ENCODE measurements at places on chromosomes 6 and 20.

DNA sequence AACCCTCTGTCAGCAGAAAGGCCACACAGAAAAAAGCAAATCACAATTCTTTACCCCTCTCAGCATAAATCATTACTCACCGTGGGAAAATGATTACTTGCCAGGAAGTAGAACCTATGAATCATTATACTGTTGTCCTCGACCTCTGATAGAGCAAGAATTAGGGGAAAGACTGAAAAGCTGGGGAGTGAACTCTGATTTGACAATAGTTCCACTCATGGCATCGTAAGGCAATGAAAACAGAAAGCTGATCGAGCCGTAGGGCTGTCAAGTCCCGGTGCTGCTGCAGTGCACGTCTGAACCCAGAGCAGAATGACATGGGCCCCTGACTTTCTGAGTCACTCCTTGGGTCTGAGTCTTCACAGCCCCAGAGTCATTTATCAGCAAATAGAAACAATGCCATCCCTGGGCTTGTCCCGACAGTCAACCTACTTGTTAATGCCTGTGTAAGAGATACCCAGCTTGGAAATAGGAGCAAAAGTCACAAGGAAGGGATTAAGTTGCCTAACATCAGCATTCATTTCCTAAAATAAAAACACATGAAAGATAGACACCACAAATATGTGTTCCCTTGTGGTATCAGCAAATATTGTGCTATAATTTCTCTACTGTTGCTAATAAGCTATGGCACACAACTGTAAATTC, 224.8 kb upstream of the MARCKS start:
- H3K27me3 ChIP-seq: peaks cover 5% of the 10 kb centered on the region
- no peak for DNase-seq
- no peak overlapping the region for H3K27ac ChIP-seq
- peaks cover 10% of the 10 kb centered on the region for H3K4me1 ChIP-seq
- no peak overlapping the region for H3K4me3 ChIP-seq
- no peaks in the 10 kb centered on the region for H3K36me3 ChIP-seq

DNA sequence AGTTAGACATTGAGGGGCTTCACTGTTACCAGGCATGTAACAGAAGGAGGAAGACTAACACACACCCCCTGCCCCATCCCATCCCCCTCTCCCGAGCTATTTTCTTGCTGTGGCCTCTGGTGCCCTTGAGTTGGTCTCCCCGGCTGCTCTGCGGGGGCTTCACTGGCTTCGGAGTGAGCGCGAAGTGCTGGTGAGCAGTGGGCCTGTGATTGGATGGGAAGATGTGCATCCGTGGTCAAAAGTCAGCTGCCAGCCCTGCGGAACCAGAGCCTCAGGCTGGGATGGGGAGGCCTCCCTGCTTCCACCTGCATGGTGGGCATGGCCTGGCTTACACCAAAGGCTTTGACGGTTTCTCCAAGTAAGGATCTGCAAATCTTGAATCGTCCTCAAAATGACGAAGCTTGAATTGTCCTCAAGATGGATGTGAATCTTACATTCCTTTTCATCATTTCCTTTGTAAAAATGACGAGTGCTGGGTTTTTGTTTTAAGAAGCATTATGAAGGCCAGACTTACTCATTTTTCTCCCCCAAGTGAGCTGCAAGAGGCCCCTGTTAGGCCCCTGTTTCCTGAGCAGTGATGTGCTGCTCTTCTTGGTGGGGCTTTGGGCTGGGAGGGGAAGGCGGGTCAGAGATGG, 23.7 kb downstream of the SPATA2 start:
- peaks cover 12% of the 10 kb centered on the region for H3K36me3 ChIP-seq
- H3K27me3 ChIP-seq: no peaks in the 10 kb centered on the region
- DNase-seq: no peak
- H3K4me3 ChIP-seq: no peak overlapping the region

DNA sequence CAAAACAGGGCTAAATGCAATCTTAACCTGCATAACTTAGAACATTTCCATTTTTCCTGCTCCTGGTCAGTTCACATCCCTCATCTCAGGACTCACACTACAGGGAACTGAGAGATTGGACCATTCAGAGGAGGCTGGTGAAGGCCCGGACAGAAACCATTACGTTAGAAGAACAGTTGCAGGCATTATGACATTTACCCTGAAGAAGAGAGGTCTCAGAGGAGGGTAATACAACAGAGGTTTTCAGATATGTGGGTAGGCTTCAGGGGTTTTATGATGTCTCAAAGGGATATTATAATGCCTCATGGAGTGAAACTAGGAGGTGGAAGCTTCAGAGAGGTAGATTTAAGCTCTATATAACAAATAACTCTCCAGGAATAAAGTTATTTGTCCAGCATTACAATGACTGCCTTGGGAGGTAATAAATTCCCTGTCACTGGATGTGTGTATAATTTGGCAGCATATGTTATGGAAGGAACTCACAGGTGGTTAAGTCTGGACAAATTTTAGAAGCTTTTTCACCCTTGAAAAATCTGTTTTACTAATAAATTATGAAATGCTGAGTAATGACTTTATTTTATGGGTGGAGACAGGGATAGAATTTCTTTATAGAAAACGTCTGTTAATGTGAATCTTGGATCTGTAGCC, 36.7 kb upstream of the RIPOR2 start:
- H3K4me1 ChIP-seq: peaks cover 28% of the 10 kb centered on the region
- no peak for DNase-seq
- H3K4me3 ChIP-seq: no peak overlapping the region

DNA sequence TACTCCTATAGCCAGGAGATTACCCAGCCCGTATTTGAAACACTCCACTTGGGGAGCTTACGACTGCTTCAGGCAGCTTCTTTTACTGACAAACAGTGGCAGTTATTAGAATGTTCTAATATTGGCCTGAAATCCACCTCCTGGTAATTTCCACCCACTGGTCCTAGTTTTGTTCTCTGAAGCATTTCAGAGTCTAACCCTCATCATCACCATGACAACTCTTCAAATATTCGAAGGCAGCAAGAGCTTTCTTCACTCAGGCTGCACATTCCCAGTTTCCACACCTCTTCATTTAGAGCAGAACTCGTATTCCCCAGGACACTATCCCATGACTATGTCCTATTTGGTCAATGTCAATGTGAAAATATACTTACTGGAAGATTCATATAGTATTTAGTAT, 325.6 kb downstream of the UBE3D start:
- H3K27me3 ChIP-seq: no peaks in the 10 kb centered on the region
- H3K27ac ChIP-seq: no peak overlapping the region
- H3K36me3 ChIP-seq: no peaks in the 10 kb centered on the region
- no peaks in the 10 kb centered on the region for H3K4me1 ChIP-seq

- peaks cover 21% of the 10 kb centered on the region for H3K27me3 ChIP-seq
- H3K4me1 ChIP-seq: peaks cover 16% of the 10 kb centered on the region
- no peaks in the 10 kb centered on the region for H3K36me3 ChIP-seq
- no peak overlapping the region for H3K27ac ChIP-seq
Measured at GRCh38 chr20:2387580-2387979, 6.9 kb downstream of the TGM6 start.

Data from activated CD8-positive, alpha-beta T cell treated with anti-CD3 and anti-CD28 coated beads, Interleukin-2, amount 10 ng/mL, durations not matched to agents 7 days and 5 days (primary cell).